Right ventricle myocardium inferior (tissue), 1 donor: ENCODE measurements at places on chromosomes 2 and 18. TPM values are rescaled to one million over a fixed set of nuclear protein-coding genes. Genes with fewer than 3 reads are reported as not detected.

GRCh38 chr2:85986121-85986520, 97.3 kb upstream of the ST3GAL5 start:
- no peak for DNase-seq

DNA sequence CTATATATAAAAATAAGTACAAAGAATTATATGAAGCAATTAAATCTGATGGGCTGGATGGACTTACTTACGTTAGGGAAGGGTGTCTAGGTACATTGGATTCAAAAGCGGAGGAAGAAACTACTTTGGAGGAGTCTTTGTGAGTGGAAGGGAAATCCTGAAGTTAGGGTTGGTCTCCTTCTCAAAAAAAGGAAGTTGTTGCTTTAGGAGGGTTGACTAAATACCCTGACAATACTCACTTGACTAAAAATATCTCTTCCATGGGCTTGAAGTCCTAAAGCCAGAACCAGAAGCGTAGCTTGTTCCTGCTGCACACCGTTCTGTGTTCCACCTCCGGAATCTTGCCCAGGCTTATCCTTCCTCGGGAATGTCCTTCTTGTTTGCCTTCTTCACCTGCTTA, 143.3 kb upstream of the ZEB2 start:
- no peak for DNase-seq

DNA sequence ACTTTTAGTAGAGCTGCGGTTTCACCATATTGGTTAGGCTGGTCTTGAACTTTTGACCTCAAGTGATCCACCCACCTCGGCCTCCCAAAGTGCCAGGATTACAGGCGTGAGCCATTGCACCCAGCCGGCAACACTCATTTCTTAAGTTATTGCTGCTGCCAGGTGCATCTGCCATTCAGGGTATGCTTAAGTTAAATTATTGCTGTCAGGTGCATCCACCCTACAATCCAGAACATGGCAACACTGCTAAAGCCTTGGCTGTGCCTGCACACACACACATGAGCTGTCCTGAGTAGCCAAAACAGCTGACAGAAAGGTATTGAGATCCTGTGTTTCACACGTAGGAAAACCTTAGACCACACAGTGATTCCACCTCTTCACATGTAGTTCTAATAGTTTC, 148.2 kb downstream of the FAM161A start:
- no peak for DNase-seq

DNA sequence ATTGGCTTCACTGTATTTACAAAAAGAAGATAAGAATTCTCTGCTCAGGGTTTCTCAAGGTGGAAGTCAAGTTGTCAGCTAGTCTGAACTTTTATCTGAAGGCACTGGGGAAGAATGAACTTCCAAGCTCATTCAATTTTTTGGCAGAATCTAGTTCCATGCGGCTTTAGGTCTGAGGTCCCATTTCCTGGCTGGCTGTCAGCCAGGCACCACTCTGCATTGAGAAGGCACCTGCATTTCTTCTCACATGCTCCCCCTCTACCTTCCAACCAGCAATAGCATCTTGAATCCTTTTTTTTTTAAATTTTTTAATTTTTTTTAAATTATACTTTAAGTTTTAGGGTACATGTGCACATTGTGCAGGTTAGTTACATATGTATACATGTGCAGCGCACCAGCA, 46.2 kb upstream of the RPE start:
- no peak for DNase-seq

DNA sequence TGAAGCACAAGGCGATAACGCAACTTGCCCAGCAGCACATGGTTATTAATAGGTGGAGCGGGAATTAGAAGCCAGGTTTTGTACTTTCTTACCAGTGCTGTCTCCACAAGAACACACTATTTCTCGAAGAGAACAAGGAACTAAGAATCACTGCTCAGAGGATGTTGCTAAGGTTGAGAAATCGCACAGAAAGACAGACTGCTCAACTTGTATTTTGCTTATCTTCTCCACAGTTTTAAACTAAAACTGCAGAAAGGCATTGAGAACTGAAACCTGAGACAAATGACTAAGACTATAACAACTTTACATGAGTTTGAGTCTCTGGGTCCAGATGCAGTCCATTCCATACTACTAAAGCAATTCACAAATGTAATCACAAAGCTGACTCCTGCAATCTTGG, 6.2 kb downstream of the PRKD3 start:
- DNase-seq = no peak

DNA sequence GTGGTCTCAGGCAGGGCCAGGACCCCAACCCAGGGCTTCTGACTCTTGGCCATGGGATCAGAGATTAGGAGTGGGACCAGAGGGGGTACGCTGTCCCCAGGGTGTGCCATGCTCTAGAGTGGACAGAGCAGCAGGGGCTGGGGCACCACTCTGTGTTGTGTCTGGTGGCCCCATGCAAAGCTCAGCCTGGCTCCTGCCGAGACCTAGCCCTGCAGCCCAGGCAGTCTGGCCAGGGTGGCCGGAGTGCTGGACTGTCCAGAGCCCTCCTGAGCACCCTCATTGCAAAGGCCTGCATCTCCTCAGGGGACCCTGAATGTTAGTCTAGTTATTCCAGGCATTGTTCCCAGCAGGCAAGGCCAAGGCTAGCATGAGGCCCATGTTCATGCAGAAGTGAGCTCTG, 162.3 kb downstream of the TNS1 start:
- DNase-seq = no peak

GRCh38 chr18:75377258-75377657, 50.2 kb downstream of the SMIM21 start:
- no peak for DNase-seq

- DNase-seq = no peak
Measured at GRCh38 chr2:20977520-20978180, 66.2 kb downstream of the APOB start.

GRCh38 chr18:48751727-48752468, 198.9 kb downstream of the SMAD7 start:
- DNase-seq = no peak

DNA sequence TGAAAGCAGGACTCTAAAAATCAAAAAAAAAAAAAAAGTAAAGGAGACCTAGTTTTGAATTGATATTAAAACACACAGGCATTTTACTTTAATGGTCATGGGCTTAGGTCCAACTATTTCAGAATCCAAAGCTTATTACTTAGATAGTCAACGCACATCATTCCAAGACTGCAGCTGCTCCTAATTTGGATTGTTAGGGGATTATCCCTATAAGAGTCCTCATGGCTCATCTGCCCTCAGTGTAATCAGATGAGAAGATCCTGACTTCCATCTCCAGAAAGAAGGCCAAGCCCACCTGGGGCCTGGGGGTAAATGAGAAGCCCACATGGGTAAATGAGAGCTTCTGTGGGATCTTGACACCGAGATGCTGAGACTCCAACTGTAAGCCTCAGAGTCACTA, 424.2 kb downstream of the NRXN1 start:
- no peak for DNase-seq

- peak; percentile 52 for DNase-seq
Measured at GRCh38 chr18:13620206-13620672, 106.1 kb downstream of the FAM210A start.

GRCh38 chr18:3529077-3529476, 79.1 kb downstream of the TGIF1 start:
- DNase-seq = no peak

GRCh38 chr2:231666171-231667095, 41.9 kb upstream of the PTMA start:
- peak; percentile 97 for DNase-seq

DNA sequence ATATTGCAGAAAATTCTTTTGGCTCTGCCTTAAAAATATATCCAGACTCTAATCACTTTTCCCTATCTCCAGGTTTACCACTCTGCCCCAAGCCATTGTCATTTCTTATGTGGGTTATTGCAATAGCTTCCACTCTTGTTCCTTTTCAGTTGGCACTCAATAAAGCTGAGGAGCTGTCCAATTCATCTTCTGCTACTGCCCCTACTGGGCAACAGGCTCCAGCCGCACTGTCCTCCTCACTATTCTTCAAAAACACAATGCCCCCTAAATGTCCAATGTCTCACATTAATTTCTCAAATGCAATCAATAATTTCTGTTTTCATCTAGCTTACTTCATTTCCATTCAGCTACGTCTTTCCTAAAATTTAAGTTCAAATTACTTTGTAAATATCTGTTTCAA, 1262.5 kb upstream of the CDH2 start:
- DNase-seq = no peak

- no peak for DNase-seq
Measured at GRCh38 chr2:142306131-142306530, 175.3 kb upstream of the LRP1B start.

Gene MROH2A
- not detected for total RNA-seq

Gene AKAIN1
- not detected for total RNA-seq

Gene CGREF1
- 0.84 TPM for total RNA-seq

Gene DOK6
- 6.3 TPM for total RNA-seq

Gene FAM161A
- 0.60 TPM for total RNA-seq

Gene DSG4
- total RNA-seq = not detected

Gene CIAO1
- 59.9 TPM for total RNA-seq

Gene CTAGE1
- not detected for total RNA-seq
